ENCODE measurements at places on chromosomes 4 and X. TPM values are rescaled to one million over a fixed set of nuclear protein-coding genes. Genes with fewer than 3 reads are reported as not detected.

The KCND1 gene
- total RNA-seq: 1.3 TPM

The APBB2 gene
- 75.3 TPM for total RNA-seq

The GLUD2 gene
- total RNA-seq: 0.59 TPM

The SPOCK3 gene
- not detected for total RNA-seq

The LRIT3 gene
- 0.12 TPM for total RNA-seq

The CDS1 gene
- 0.30 TPM for total RNA-seq

The GPR173 gene
- 0.93 TPM for total RNA-seq

The RTL5 gene
- 3.0 TPM for total RNA-seq

The ARHGEF6 gene
- total RNA-seq: 45.8 TPM

The POU3F4 gene
- total RNA-seq: not detected

The FRAS1 gene
- total RNA-seq: 5.8 TPM

The JCHAIN gene
- total RNA-seq: 2.7 TPM

The PAK3 gene
- 0.85 TPM for total RNA-seq

The FAM47E gene
- 1.0 TPM for total RNA-seq

The OCRL gene
- total RNA-seq: 12.6 TPM

DNA sequence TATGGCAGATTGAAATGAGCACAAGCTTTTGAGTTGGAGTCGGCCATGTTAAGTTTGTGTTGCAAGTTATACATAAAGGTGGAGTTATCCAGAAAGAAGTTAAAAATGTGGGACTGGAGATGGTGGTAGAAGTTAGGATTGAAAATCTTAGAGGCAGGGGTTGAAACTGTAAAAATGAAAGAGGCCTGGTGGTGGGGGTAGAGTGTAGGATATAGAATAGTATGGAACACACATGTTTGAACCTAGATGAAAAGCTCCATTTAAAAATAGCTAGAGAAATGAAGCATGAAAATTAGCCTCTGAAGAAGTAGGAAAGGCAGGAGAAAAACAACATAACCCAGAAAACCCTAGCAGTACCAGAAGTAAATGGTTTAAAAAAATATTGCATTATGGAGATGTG is 131.8 kb upstream of the ENPEP start:
- no peak overlapping the region for H3K4me3 ChIP-seq
- no peaks in the 10 kb centered on the region for H3K27me3 ChIP-seq
- DNase-seq: no peak
- H3K27ac ChIP-seq: no peak overlapping the region

- no peak for DNase-seq
- H3K27me3 ChIP-seq: no peaks in the 10 kb centered on the region
- no peak overlapping the region for H3K27ac ChIP-seq
- H3K4me3 ChIP-seq: no peak overlapping the region
Measured at GRCh38 chr4:31674313-31674947, 954.3 kb downstream of the PCDH7 start.

- H3K4me3 ChIP-seq: peak overlapping the region; percentile 92
- peaks cover 30% of the 10 kb centered on the region for H3K4me1 ChIP-seq
- H3K27me3 ChIP-seq: no peaks in the 10 kb centered on the region
- no peaks in the 10 kb centered on the region for H3K36me3 ChIP-seq
- peak overlapping the region; percentile 92 for H3K27ac ChIP-seq
- DNase-seq: no peak
Measured at GRCh38 chr4:38866973-38867477, 581 bp upstream of the FAM114A1 start.

GRCh38 chr4:47315346-47315745 is 148.2 kb downstream of the COMMD8 start:
- no peaks in the 10 kb centered on the region for H3K27me3 ChIP-seq
- DNase-seq: no peak
- H3K4me3 ChIP-seq: no peak overlapping the region
- H3K27ac ChIP-seq: no peak overlapping the region

- no peaks in the 10 kb centered on the region for H3K27me3 ChIP-seq
- H3K36me3 ChIP-seq: no peaks in the 10 kb centered on the region
- H3K27ac ChIP-seq: no peak overlapping the region
- H3K4me1 ChIP-seq: no peaks in the 10 kb centered on the region
Measured at GRCh38 chrX:118632862-118633261, 94.5 kb upstream of the IL13RA1 start.

- DNase-seq: no peak
- H3K27ac ChIP-seq: no peak overlapping the region
- H3K27me3 ChIP-seq: no peaks in the 10 kb centered on the region
- H3K4me1 ChIP-seq: no peaks in the 10 kb centered on the region
- H3K4me3 ChIP-seq: no peak overlapping the region
- no peaks in the 10 kb centered on the region for H3K36me3 ChIP-seq
Measured at GRCh38 chrX:154661170-154661569, 7.8 kb upstream of the CTAG2 start.

GRCh38 chr4:26557164-26557563 is 26.7 kb upstream of the TBC1D19 start:
- H3K27me3 ChIP-seq: no peaks in the 10 kb centered on the region
- H3K36me3 ChIP-seq: no peaks in the 10 kb centered on the region
- H3K4me1 ChIP-seq: no peaks in the 10 kb centered on the region
- no peak for DNase-seq

GRCh38 chr4:75213480-75213879 is 280.6 kb downstream of the PARM1 start:
- no peaks in the 10 kb centered on the region for H3K4me1 ChIP-seq
- H3K27me3 ChIP-seq: no peaks in the 10 kb centered on the region
- H3K27ac ChIP-seq: no peak overlapping the region
- no peak overlapping the region for H3K4me3 ChIP-seq
- DNase-seq: no peak

DNA sequence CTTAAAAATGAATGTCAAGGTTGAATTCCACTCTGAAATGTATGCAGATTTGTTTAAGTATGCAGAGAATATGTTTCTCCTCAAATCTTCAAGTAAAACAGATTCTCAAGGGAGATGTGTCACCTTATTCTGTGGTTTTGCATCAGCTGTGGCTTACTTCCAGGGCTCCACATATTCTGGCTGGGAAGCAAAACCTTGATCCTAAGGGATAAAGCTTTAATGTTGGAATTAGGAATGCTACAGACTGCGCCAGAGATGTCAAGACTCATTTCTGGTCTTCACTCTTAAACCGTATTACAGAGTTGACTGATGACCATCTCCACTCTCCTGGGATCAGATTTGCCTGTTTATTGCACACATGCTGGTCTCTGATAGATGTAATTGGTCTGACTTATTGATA is 143.9 kb upstream of the DIPK2B start:
- H3K4me3 ChIP-seq: no peak overlapping the region
- H3K27ac ChIP-seq: no peak overlapping the region
- H3K27me3 ChIP-seq: no peaks in the 10 kb centered on the region
- no peaks in the 10 kb centered on the region for H3K4me1 ChIP-seq

DNA sequence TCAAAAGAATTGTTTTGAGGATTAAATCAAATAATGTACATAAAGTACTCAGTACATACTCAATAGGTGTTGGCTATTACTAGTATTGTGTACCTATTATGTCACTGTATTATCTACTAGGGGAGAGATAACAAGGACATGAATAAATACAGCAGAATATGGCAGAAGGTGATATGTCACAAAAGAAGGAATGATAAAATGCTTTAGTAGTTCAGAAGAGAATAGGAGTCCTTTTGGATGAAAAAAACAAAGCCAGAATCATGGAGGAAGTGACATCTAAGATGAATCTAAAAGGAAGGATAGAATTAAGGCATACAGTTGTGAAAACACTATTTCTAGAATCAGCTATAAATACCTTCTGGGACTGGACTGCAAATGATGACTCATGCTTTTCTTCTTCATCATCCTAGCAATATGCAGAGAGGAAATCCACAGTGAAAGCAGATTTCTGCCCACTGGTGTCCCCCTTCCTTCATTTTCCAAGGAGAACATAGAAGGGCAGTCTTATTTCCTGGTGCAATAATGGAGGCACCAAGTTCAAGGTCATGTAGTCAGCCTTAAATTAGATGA is 98.7 kb downstream of the GLUD2 start:
- no peak for DNase-seq
- H3K27ac ChIP-seq: no peak overlapping the region
- no peaks in the 10 kb centered on the region for H3K4me1 ChIP-seq
- H3K36me3 ChIP-seq: no peaks in the 10 kb centered on the region
- no peak overlapping the region for H3K4me3 ChIP-seq
- H3K27me3 ChIP-seq: no peaks in the 10 kb centered on the region

DNA sequence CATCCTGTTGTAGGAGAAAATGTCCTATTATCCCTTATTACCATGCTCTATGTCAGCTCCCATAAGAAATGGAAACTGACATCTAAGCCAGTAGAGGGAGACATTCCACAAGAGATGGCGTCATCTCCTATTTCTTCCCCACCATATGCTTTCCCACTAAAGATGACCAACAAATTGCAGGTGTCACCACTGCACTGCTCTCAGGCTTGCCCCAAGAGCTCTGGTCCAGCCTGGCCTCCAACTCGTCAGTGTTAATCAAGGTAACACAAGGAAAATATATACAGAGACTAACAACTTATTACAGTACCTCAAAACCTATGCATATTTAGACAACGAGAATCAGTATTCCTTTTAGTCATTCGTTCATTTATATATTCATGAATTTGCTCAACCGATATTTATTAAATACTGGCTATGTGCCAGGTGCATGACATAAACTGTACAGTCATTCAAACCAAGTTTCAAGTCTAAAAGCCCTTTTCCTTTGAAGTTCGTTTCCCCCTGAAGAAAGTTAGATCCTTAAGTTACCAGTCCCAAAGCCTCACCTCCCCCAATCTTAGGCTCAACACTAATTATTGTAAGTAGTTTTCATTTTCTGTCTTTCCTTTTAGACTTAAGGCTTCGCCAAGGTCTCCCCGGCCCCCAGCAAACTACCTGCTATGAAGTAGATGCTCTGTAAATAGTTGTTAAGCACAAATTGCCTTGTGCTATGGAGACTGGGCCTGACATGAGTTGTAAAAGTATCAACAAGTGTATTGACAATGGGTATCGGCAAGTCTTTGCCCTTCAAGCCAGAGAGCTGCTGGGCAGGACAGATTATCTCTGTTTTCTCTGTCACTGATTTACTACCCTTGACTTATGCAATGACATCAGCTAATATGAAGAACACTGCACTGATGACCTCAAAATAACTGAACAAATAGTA is 3.1 kb upstream of the FGB start:
- no peak overlapping the region for H3K27ac ChIP-seq
- no peaks in the 10 kb centered on the region for H3K27me3 ChIP-seq
- no peaks in the 10 kb centered on the region for H3K4me1 ChIP-seq

- no peak overlapping the region for H3K4me3 ChIP-seq
- no peaks in the 10 kb centered on the region for H3K27me3 ChIP-seq
- H3K27ac ChIP-seq: no peak overlapping the region
- no peaks in the 10 kb centered on the region for H3K36me3 ChIP-seq
Measured at GRCh38 chr4:55808186-55808585, 11.4 kb upstream of the EXOC1L start.

DNA sequence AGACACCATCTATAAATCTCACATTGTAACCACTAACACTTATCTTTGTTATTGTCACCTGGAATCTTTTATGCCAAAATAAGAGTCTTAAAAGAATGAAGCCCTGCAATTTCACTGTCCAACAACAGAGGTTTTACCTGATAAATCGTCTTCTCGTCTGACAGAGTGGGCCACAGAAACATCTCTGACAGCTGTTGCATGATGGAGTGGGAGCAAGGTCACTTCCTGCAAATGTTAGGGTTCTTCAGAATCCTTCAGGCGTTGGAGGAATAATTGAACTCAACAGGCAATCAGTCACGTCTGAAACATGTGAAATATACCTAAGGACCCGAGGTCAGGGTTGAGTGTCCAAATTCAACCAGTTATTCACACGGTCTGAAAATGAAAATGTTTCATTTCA is 353.6 kb downstream of the TRIML1 start:
- no peaks in the 10 kb centered on the region for H3K36me3 ChIP-seq
- no peak overlapping the region for H3K27ac ChIP-seq
- H3K4me1 ChIP-seq: no peaks in the 10 kb centered on the region
- no peak for DNase-seq
- H3K4me3 ChIP-seq: no peak overlapping the region

DNA sequence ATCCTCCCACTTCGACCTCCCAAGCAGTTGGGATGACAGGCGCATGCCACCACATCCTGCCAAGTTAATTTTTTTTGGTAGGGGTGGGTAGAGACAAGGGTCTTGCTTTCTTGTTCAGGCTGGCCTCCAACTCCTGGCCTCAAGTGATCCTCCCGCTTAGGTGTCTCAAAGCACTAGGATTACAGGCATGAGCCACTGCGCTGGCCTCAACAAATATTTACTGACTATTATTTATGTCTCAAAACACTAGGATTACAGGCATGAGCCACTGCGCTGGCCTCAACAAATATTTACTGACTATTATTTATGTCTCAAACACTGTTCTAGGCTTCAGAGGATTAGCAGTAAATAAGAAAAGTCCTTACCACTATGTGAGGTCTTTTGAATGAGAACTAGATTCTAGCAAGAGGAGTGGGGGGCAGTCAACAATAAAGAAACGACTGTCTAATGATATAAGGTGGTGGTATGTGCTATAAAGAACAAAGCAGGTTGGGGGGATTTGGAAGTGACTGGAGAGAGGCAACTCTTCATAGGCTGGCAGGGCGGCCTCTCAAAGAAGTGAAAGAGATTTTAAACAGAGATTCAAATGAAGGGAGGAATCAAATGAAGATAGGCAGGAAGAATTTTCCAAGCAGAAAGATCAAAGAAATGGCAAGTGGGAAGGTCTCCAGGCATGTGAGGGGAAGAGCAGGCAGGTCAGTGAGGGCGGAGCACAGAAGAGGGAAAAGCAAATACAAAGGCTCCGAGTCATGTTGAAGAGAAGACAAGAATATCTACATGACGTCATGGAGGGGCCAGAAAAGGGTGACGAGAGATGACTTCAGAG is 12.7 kb upstream of the ACSL1 start:
- DNase-seq: no peak
- no peak overlapping the region for H3K27ac ChIP-seq
- H3K4me3 ChIP-seq: no peak overlapping the region
- no peaks in the 10 kb centered on the region for H3K4me1 ChIP-seq

Data from right atrium auricular region (tissue), 2 donors.